ENCODE measurements at places on chromosomes 4 and X.
A peak's percentile ranks its signal among the peaks of the same experiment; 100 is the strongest.

DNA sequence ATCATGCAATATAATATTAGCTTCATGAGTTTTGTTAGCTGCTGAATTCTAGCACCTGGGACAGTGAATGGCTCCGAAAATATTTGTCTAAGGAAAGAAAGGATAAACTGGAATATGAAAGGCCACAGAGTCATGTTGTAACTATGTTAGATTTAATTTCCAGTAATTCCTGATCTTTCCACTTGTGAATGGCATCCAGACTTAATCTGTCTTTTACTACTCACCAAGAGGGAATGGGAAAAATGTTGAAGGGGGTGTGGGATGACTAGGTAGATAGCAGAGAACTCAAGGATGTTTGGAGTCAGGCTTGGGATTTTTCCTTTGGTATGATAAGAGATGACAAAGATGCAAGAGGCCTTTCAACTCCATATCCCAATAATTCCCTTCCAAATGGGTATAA lies 9.4 kb downstream of the ADH6 start:
- no peaks in the 10 kb centered on the region for H3K27me3 ChIP-seq
- H3K27ac ChIP-seq: no peak overlapping the region
- no peaks in the 10 kb centered on the region for H3K36me3 ChIP-seq
- H3K4me3 ChIP-seq: no peak overlapping the region
- DNase-seq: no peak

GRCh38 chrX:135707880-135708279 lies 5.6 kb upstream of the CT45A1 start:
- no peaks in the 10 kb centered on the region for H3K4me1 ChIP-seq
- peak; percentile 26 for DNase-seq
- H3K4me3 ChIP-seq: no peak overlapping the region

DNA sequence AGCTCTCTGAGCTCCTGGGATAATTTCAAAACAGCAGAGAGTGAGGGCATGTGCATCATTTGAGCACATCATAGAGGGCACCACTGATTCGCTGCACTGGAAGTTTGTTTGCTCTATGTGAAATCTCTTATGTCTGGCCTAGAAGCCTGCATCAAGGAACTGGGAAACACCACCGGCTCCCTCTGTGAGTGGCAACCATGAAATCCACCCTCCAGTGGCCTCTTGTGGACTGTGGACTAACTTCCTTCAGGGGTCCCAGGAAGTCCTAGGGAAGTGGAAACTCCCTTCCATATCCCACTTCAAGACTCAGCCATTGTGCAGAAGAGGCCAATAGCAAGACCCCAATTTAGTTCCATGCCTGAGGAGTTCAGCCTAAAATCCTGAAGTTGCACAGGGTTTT lies 48.0 kb upstream of the IGFBP7 start:
- DNase-seq: no peak
- no peak overlapping the region for H3K27ac ChIP-seq
- peaks cover 35% of the 10 kb centered on the region for H3K4me1 ChIP-seq
- H3K4me3 ChIP-seq: no peak overlapping the region
- peaks cover 4% of the 10 kb centered on the region for H3K36me3 ChIP-seq
- no peaks in the 10 kb centered on the region for H3K27me3 ChIP-seq

DNA sequence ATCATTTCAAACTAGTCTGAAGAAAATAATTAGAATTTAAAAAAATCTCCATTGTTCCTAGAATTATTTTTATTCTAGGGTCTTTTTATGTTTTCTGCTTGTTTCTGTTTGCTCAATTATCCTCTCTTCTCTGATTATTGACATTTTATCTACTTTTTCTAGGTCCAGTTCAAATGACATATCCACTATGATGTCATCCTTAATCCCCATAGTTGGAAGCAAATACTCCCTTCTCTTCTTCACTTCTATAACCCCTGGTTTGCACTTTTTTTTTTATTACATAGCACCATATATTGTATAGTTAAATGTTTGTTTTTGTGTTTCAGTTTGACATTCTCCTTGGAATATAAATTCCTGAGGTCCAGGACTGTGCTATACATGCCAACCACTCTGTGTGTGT lies 82.6 kb downstream of the CT47B1 start:
- peaks cover 5% of the 10 kb centered on the region for H3K4me1 ChIP-seq
- no peak overlapping the region for H3K4me3 ChIP-seq
- no peak overlapping the region for H3K27ac ChIP-seq

DNA sequence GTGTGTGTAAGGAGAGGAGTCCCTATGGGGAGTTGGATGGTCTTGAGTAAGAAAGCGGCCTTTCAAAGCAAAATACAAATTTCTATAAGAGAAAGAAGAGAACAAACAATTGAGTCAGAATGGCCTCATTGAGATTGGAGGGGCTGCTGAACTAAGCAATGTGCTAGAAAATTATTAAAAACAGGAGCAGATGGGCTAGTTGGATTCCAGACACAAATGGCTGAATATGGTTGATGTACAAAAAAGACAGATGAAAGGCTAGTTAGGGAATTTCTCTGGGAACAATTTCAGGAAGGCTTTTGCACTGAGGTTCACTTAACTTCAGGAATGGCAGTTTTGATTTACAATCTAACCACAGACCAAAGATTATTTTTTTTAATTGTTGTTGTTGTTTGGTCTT lies 1806.8 kb upstream of the TENM3 start:
- no peak overlapping the region for H3K4me3 ChIP-seq
- H3K36me3 ChIP-seq: no peaks in the 10 kb centered on the region
- no peak for DNase-seq
- no peaks in the 10 kb centered on the region for H3K27me3 ChIP-seq
- peaks cover 4% of the 10 kb centered on the region for H3K4me1 ChIP-seq
- no peak overlapping the region for H3K27ac ChIP-seq

DNA sequence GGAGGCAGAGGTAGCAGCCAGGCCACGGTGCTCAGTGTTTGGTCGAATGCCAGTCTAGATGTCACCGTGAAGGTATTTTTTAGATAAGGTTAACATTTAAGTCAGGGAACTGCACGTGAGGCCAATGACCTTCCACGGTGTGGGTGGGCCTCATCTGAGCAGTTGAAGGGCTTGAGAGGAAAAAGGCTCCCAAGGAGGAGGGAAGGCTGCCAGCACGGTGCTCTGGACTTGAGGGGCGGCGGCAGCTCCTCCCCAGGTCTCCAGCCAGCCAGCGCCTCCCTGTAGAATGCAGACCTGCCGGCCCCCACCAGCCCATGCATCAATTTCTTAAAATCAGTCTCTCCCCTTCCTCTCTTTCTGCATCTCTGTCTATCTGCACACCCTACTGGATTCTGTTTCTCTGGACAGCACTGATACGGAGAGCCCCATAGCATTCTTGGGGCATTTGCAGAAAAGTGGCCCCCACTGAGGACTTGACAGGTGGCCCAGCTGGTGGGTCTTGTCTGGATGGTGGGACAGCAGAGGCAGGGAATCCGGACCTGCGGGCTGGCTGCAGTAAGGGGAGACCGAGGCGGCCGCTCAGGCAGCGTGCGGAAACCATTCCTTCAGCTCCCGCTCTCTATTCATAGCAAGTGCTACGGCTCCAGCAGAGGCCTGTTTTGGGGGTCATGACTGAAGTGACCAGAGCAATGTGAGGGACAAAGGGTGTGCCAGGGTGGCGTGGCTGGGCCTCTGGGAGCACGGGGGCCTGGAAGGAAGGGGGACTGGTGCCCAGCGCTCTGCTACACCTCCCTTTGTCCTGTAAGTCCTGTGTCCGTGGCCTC lies 7.9 kb upstream of the RGS12 start:
- H3K27me3 ChIP-seq: no peaks in the 10 kb centered on the region
- H3K27ac ChIP-seq: peak overlapping the region; percentile 10
- no peaks in the 10 kb centered on the region for H3K4me1 ChIP-seq
- no peaks in the 10 kb centered on the region for H3K36me3 ChIP-seq
- DNase-seq: no peak

DNA sequence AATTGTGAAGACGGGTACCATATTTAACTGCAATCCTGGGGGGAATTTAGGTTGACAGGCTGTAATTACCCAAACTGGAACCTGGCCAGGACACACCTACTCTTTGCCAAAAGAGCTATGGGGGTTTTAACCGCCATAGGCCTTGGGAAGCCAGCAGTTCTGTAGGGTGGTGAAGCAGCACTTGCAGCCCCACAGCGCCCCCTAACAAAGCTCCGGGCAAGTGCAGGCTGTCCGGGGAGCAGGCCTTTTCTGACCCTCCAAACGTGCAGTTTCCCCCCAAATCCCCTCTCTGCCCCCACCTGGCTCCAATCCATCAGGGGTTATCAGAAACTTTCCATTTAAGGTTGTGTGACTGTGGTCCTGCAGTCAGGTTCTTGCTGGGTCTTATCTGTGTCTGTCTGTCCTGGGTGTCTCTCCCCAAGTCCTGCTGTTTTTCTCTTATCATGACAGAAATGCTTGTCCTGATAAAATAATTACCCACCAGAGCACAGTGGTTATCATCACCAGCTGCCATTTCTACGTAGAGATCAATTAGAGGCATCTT lies 350.9 kb downstream of the MID1IP1 start:
- peak; percentile 66 for DNase-seq
- H3K36me3 ChIP-seq: no peaks in the 10 kb centered on the region
- no peak overlapping the region for H3K4me3 ChIP-seq

DNA sequence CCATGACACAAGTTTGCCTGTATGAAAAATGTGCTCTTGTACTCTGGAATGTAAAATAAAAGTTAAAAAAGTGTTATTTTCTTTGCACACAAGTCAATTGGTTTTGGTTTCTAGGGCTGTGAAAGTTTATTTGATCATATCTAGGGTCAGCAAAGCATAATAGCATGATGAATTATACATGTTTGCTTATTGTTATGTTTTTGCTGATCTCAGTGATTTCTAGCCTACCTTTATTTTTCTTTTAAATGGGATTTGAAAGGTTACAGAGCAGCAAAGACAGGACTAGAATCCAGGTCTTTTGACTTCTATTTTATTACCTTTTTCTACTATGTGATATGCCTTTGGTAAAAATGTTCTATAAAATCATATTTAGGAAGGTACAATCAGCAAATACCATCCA lies 481.0 kb downstream of the PRR32 start:
- no peaks in the 10 kb centered on the region for H3K27me3 ChIP-seq
- H3K4me3 ChIP-seq: no peak overlapping the region
- no peaks in the 10 kb centered on the region for H3K4me1 ChIP-seq
- no peaks in the 10 kb centered on the region for H3K36me3 ChIP-seq
- no peak overlapping the region for H3K27ac ChIP-seq
- no peak for DNase-seq

DNA sequence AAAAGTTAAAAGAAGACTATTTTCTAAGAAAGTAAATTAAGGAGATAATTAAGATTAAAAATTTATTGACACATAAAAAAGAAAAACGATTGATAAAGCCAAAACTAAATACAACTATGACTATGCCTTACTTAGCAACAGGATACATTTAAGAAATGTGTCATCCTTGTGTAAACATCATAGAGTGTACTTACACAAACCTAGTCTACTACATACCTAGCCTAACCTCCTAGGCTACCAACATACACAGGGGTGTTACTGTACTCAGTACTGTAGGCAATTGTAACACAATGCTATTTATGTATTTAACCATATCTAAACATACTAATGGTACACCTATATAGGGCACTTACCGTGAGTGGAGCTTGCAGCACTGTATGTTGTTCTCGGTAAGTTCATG lies 108.3 kb downstream of the ANXA10 start:
- no peak for DNase-seq
- no peaks in the 10 kb centered on the region for H3K27me3 ChIP-seq
- no peak overlapping the region for H3K27ac ChIP-seq
- no peaks in the 10 kb centered on the region for H3K4me1 ChIP-seq

- no peaks in the 10 kb centered on the region for H3K36me3 ChIP-seq
- no peak overlapping the region for H3K4me3 ChIP-seq
- H3K27me3 ChIP-seq: no peaks in the 10 kb centered on the region
- no peaks in the 10 kb centered on the region for H3K4me1 ChIP-seq
Observed at GRCh38 chr4:89506866-89507491, 199.4 kb upstream of the GPRIN3 start.

DNA sequence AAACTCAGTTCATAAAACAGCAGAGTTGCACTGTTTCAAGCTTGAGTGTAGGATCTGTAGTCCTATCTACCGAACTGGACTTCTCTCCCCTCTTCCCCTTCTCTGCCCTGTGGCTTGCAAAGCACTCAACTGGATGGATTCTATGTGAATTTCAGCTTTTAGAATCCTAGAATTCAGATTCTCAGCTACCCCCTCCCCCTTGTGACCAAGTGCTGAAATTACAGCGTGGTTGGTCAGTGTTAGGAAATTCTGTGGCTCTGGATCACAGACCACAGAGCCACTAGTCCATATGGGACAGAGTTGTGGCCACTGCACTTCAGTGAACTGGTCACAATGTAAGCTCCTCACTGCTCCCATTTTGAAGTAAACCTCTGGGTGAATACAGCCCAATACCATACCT lies 64.6 kb upstream of the TRPC5 start:
- no peaks in the 10 kb centered on the region for H3K36me3 ChIP-seq
- H3K27ac ChIP-seq: no peak overlapping the region
- peaks cover 6% of the 10 kb centered on the region for H3K27me3 ChIP-seq
- DNase-seq: peak; percentile 30
- no peak overlapping the region for H3K4me3 ChIP-seq

DNA sequence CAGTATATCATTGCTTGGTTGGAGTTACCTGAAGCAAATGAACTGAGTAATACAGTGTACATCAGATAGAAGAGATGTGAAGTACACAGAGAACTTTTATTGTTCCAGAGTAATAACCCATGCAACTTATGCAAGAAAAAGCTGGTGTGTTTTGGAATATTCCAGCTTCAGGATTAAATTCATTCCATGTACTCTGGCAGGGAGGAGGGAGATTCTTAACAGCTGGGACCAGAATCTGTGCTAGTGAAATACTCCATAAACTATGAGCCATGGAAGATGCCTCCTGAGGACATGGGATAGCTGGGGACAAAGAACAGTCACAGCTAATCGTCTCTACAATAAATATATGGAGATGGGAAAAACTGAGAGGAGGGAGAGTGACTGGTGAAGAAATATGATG lies 101.6 kb upstream of the OTUD4 start:
- no peaks in the 10 kb centered on the region for H3K36me3 ChIP-seq
- H3K4me1 ChIP-seq: no peaks in the 10 kb centered on the region
- no peak overlapping the region for H3K27ac ChIP-seq
- H3K4me3 ChIP-seq: no peak overlapping the region
- no peak for DNase-seq

GRCh38 chr4:138891631-138892031 lies 124.0 kb upstream of the NOCT start:
- H3K4me3 ChIP-seq: no peak overlapping the region
- DNase-seq: no peak
- peaks cover 29% of the 10 kb centered on the region for H3K4me1 ChIP-seq
- H3K27me3 ChIP-seq: no peaks in the 10 kb centered on the region

DNA sequence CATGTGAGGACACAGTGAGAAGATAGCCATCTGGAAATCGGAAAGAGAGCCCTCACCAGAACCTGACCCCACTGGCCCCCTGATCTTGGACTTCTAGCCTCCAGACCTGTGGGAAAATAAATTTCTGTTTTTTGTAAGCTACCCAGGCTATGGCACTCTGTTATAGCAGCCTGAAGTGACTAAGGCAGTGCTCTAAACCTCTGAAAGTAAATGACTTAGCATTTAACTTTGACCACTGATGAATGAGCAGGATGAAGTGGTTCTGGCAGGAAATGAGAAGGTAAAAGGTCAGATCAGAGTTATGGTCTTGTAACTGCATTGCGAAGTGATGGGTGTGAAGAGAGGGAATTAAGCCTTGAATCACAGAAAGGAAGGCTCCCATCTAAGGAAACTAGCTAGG lies 17.0 kb downstream of the GPAT3 start:
- H3K4me1 ChIP-seq: peaks cover 13% of the 10 kb centered on the region
- H3K27me3 ChIP-seq: no peaks in the 10 kb centered on the region
- no peaks in the 10 kb centered on the region for H3K36me3 ChIP-seq
- no peak for DNase-seq
- no peak overlapping the region for H3K27ac ChIP-seq
- no peak overlapping the region for H3K4me3 ChIP-seq

Data from neural crest cell (in vitro differentiated cells).